Inflammatory macrophage treated with lipopolysaccharide for 4 hours (primary cell): ENCODE measurements at places on chromosomes 12 and 14.

- DNase-seq, result peak; percentile 51
Observed at GRCh38 chr12:62297321-62297720, 37.1 kb downstream of the USP15 start.

DNA sequence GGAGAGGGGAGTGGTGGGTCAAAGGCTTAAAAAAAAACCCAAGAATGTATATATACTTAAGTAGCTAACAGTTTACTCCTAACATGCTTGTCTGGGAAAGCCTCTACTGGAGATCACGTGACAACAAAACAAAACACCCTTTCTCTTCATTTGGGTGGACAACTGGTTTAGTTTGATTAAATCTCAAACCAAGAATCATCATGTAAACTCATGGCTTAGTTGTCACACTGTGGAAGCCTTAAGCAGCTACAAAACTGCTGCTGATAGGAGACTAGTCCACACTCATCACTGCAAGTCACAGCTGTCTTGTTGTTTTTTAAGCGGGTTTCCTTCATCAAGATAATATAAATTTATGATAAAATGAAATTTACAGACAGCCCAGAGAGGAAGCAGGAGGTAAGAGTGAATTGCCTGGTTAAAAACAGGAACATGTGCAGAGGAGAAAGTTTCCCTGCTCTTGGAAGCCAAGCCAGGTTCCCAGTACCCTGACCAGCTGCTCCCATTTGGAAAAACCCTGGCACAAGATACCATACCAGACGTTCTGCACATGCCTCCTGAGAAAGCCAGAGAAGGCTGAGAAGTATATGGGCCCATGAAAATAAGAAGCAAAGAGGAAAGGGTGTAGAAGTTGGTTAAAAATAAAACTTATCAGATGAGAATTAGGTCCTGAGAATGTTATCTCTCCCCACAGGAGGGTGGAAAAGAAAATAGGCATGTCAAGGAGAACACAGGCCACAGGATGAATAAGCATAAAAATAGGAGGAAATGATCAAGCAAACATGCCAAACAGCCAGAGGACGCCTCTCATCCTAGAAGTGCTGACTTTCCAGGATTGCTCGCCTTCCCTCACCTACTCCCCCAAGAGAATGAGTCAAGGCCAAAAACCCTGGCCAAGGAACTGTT lies 34.0 kb downstream of the EGLN3 start:
- no peak for DNase-seq

DNA sequence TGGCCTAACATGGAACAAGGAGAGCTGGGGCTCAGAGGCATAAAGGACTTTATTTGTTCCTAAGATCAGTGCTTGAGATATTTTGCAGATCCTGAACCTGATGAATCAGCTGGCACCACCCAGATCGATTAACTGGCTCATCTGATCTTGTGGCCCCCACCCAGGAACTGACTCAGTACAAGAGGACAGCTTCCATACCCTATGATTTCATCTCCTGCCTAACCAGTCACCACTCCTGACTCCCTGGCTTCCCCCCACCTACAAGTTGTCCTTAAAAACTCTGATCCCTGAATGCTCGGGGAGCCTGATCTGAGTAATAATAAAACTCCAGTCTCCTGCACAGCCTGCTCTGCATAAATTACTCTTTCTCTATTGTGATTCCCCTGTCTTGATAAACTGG lies 5.1 kb downstream of the C12orf56 start:
- DNase-seq, result no peak

DNA sequence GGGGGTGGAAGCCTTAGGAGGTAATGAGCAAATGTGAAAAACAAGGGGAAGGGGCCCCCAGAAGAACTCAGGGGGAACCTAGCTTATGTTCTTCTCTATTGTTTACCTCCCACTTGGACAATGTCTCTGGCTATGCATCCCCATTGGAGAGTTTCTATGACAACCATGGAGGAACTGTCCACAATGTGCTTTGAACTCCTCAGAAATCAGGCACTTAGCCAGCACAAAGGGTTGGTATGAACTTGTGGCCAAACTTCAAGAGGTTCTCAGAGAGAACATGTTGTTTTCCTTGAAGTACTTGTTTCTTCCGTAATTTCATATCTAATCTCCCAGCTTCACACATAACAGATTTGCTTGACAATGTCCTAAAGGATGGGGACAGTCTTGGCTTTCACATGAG lies 202.8 kb upstream of the PELI2 start:
- no peak for DNase-seq

GRCh38 chr12:25352083-25352918 lies 101.6 kb upstream of the KRAS start:
- DNase-seq, result no peak

DNA sequence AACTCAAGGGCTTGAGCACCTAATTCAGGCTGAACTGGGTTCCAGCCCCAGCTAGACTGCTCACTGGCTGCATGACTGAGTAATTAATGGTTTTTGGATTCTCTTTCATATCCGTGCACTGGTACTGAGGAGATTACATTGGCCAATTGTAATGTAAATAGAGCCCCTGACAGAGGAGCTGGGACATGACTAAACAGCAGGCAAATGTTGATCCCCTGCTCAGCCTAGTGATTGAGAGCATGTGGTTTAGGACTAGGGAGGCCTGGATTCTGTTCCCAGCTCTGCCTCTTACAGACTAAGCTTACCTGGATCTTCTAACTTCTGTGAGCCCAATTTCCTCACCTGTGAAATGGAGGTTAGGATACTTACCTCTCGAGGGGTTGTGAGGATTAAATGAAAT lies 204.3 kb downstream of the ESR2 start:
- DNase-seq, result no peak

DNA sequence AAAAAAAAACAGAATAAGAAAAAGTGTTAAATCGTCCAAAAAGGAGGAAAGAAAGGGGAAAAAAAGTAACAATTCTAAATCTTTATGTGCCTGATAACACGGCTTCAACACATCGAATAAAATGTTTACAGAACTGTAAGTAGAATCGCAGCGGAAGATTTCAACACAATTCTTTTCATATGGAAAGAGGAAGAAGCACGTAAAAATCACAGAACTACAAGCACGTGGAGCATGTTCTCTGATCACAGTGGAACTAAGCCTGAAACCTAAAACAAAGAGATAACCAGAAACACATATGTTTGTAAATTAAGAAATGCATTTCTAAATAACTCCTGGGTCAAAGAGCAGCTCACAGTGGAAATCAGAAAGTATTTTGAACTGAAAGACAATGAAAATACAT lies 8.7 kb downstream of the CLEC7A start:
- peak; percentile 96 for DNase-seq

DNA sequence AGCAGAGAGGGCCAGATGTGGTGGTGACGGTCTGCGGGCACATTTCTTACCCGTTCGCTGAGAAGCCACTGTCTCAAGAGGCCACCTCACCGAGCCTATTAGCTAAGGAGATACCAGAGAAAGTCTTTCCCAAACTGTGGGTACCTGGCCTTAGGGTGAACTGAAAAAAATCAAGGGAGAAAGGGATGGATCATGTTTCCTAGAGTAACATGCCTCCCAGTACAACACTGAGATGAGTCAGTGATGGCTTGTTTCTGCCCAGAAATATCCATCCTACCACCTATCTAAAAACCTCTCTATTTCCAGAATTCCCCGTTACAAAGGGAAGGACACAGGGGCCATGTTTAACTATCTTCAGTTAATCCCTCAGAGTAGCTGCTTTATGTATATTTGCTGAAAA lies 83.7 kb downstream of the LMNTD1 start:
- DNase-seq, result no peak

- no peak for DNase-seq
Observed at GRCh38 chr12:49972129-49972528, 618 bp upstream of the AQP6 start.

DNA sequence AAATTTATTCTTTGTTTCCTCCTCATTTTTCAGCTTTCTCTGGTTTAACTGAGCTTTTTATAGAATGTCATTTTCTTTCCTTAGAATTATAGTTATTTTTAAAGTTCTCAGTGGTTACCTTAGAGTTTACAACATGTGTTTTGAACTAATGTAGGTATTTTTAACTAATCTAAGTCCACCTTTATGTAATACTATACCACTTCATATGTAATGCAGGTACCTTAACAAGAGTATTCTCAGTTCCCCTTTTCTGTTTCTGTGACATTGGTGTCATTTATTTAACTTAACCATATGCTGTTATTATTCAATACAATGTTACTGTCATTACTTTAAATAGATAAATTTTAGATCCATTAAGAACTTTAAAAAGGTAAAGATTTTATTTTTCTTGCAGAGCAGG lies 30.3 kb upstream of the KCNC2 start:
- no peak for DNase-seq

GRCh38 chr12:94670898-94671297 lies 20.5 kb upstream of the TMCC3 start:
- no peak for DNase-seq

- DNase-seq, result no peak
Observed at GRCh38 chr14:53861781-53862180, 94.8 kb downstream of the BMP4 start.

GRCh38 chr12:128986957-128987356 lies 133.7 kb downstream of the GLT1D1 start:
- DNase-seq, result no peak

DNA sequence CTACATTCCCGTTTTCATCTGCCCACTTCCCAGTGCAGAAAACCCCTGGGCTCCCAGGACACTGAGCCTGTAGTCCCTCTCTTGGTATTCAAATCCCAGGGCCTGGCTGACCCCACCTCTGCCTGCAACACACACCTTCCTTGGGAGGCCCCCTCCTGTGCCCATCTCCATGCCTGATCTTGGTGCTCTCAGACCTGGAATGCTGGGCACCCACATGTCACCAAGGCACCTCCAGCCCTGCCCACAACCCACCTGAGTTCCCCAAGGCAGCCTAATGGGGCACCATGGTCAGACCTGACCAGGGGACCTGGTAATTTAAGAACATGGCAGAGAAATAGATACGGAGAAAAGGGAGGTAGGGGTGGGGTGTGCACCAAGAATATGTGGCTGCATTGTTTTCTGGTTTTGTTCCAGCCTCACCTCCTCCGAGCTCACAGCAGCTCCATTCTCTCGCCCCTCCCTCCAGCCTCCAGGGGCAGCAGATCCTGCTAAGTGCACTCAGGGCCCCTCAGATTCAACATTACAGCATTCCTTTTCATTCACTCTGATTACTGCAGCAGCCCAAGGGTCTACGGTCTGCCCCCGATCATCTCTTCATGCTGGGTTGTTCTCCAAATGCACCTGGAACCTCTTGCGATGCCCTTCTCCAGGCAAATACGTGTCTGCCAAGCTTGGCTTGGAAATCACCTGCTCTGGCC lies 9.2 kb upstream of the HSP90AA1 start:
- no peak for DNase-seq

DNA sequence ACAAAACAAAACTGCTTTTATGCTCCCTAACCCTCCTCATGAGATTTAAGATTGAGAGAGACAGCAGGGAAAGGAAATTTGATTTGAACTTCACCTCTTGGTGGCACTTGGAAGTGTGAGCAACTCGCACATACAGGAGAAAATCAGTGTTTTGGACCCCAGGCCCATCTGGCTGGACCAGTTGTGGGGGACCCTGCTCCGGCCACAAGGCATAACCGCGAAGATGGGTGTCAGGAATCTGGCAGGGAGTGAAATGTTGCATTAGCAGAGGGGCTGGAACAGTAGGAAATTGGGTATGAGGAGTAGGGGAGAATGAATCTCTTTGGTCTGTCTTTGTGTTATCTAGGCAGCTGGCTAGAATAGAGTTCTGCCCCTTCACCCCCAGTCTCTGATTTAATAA lies 1.2 kb downstream of the CIROP start:
- no peak for DNase-seq

DNA sequence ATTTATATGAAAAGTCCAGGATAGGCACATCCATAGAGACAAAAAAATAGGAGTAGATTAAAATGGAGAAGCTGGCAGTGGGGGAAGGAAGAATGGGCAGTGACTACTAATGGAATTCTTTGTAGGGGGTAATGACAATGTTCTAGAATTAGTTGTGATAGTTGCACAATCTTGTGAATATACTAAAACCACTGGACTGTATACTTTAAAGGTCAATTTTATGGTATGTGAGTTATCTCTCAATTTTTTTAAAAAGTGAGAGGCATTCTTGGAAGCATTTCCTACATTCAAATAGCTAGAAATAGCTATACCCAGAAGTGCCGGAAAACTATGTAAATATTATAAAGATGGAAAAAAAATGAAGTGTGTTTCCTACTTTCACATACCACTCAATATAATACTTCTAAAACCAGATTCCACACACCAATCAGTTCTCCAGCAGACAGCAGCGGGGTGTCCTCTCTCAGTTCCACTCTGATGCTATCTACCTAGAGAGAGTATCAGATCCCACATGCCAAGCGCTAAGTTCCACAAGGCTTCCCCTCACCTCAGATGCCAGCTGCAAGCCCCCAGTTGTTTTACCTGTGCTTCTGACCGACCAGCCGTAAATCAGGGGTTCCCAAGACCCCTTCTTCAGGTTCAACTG lies 41.7 kb upstream of the NID2 start:
- DNase-seq, result no peak

- DNase-seq, result no peak
Observed at GRCh38 chr14:73726025-73726961, 12.1 kb upstream of the PNMA1 start.

- no peak for DNase-seq
Observed at GRCh38 chr12:88698471-88698870, 118.2 kb upstream of the KITLG start.

GRCh38 chr12:21323736-21324135 lies 11.0 kb downstream of the SLCO1A2 start:
- no peak for DNase-seq

- no peak for DNase-seq
Observed at GRCh38 chr12:14942196-14942931, 4.0 kb upstream of the ERP27 start.

DNA sequence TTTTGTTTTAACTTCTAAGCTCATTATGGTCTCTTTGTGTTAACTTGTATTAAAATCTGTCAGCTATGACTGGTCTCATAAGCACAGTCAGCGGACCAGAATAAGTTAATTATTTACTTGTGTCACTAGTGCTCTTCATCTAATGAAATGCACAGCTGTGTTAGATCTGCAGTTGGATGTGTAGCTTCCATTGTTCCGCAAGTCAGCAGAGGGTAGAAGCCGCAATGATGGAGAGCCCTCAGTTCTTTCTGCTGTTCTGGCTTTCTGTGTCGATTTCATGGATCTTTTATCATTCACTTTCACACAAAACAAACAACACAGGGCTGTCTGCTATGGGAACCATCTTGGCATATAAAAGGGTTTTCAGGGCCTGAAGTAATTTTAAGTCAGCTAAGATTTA lies 89.3 kb upstream of the RFX4 start:
- no peak for DNase-seq

DNA sequence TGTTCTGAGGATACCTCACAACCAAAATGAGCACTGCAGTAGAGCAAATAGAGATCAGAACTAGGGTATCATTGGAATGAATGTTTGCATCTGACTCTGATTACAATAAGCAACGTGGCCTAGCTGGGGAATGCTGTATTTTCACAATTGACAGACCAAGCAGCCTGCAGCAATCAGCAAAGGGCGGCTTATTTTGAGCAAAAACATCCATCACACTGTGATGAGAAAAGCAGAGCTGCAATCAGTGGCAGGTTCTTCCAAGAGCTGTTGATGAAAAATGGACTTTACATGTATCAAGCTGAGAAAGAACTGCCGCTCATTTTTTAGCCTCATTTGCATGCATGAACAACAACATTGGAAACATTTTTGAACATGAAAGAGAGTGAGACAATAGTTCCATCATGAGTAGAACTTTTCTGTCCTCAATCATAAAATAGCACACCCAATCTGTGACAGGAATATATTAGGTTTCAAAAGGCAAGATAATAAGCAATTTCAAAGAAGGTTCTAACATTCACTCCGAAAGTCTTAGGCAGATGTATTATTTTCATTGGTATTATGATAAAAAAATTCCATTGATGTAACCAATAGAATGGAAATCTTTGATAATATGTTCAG lies 249.7 kb upstream of the FBXO33 start:
- no peak for DNase-seq

- DNase-seq, result no peak
Observed at GRCh38 chr12:131049002-131049401, 95.3 kb downstream of the ADGRD1 start.
